Astrocyte of the hippocampus (primary cell): ENCODE measurements at places on chromosomes 6 and 20.

DNA sequence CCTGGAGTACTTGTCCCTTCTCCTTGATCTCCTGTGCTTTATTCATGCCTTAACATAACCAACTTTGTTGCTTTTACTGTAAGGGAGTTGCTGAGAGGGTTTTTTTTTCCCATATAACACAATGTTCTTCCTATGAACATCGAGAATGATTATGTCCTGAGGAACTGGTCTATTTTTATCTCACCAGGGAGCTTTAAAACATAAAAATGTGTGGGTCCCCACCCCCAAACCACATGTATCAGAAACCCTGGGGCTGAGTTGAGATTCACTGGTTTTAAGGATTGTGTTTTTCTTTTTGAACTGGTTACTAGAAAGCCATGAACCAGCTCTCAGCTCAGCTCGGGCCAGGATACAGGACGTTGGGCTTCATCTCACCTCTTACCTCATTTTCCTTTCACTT is 118.5 kb upstream of the JAG1 start:
- DNase-seq = peak; percentile 11

- no peak for DNase-seq
These were observed 34.0 kb downstream of the BPIFB4 start for GRCh38 chr20:33113387-33113908.

DNA sequence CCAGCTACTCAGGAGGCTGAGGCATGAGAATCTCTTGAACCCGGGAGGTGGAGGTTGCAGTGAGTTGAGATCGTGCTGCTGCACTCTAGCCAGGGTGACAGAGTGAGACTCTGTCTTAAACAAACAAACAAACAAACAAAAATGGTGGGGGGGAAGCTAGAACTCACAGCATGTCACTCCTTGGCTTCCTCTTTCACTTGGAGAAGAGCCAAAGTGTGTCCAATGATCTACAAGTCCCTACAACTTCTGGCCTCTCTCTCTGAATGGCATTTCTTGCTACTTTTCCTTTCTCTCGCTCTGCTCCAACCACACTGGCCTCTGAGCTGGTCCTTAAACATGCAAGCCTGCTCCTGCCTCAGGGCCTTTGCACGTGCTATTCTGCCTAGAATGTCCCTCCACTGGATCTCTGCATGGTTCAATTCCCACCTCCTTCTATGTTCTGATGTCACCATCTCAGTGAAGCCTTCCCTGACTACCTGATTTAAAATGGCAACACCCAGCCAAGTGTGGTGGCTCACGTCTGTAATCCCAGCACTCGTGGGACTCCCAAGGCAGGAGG is 8.1 kb downstream of the TLDC2 start:
- no peak for DNase-seq

GRCh38 chr6:41321183-41321582 is 14.2 kb upstream of the NCR2 start:
- DNase-seq = no peak

GRCh38 chr6:41184761-41185160 is 16.2 kb downstream of the TREML2 start:
- no peak for DNase-seq

- peak; percentile 45 for DNase-seq
These were observed 34.8 kb downstream of the ELOVL2 start for GRCh38 chr6:11009353-11009752.

DNA sequence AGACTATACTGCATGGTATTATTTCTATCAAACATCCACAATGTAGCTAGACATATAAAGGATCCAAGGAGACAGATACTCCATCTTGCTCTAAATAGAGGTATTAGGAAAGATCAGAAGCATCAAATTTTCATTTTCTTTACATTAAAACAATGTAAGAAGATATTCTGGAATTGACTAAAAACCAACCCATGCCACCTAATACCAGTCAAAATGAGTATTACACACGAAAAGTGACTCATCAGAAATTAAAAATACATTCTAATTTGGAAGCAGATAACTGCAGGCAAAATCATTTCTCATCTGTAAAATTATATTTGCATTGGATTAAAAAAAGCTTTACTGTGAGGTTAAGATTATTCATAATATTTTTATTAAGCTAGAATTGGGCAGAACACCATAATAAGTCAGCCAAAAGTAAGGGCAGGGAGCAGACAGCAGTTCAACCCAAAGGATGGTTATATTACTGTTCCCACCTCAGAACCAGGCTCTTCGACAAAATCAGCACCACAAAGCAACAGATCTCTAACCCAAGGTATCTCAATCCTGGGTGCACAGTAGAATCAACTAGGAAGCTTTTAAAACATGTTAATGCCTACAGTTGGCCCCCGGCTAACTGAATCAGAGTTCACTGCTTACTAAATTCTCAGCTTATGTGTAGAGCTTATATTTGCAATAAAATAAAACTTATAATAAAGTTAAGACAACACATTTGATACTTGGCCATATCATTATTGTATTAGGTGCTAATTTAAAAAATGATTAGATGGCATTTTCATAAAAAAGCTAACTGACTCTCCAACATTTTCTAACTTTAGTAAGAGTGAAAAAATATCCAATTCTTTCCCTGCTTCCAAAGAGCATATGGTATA is 35.2 kb downstream of the SAMD3 start:
- DNase-seq = no peak
